ENCODE measurements at places on chromosomes 5 and 9.

DNA sequence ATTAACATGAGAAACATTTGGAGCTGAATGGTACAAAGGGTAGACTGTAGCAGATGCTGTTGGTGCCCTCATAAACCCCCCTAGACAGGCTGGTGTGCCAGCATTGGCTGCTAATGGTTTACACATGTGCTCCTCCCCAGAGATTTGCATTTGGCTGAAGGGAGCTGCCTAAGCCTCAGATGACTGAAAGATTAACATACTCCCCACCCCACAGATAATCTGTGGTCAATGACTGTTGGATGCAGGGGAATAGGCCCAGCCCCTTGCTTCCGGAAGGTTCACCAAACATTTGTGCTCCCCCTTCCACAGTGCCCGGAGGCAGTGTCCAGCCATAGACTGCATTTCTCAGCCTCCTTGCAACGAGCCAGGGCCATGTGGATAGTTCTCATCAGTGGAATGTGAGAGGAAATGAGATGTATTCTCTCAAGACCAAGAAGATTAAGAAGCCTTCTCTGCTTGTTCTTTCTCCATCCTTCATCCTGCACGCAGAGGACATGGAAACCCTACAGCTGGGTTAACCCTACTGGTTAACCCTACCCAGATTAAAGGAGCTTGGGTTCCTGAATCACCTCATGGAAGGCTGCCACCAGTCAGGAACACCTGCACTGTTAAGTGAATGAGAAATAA is 79.6 kb downstream of the PHAX start:
- DNase-seq = no peak

DNA sequence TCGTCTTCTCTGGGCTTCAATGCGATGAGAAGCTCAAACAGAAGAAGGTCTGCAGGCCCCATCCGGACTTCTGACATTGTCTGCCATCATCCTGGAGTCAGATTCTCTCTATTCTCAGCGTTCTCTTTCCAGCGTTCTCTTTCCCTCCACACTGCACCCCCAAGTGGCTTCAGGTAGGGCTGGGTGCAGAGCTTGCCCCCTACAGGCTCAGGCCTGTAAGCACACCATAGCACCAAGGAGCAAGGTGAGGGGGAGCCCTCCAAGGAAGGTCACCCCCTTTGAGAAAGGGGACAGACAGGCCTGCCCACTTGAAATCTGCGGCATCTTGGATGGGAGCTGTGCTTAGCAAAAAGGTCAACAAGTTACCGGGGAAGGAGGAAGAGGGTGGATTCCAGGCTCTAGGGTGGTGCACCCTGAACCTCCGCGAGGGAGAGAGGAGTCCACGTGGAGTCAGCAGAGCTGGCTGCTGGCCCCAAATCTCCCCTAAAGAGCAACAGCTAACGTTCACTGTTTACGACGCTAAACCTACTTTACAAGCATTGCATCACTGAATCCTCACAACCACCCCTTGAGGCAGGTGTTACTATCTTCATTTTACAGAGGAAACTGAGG is 27.5 kb downstream of the GPX3 start:
- no peak for DNase-seq

- no peak for DNase-seq
Measured at GRCh38 chr5:88847420-88847819, 35.6 kb downstream of the MEF2C start.

GRCh38 chr5:113742639-113743038 is 229.1 kb downstream of the YTHDC2 start:
- DNase-seq = no peak

DNA sequence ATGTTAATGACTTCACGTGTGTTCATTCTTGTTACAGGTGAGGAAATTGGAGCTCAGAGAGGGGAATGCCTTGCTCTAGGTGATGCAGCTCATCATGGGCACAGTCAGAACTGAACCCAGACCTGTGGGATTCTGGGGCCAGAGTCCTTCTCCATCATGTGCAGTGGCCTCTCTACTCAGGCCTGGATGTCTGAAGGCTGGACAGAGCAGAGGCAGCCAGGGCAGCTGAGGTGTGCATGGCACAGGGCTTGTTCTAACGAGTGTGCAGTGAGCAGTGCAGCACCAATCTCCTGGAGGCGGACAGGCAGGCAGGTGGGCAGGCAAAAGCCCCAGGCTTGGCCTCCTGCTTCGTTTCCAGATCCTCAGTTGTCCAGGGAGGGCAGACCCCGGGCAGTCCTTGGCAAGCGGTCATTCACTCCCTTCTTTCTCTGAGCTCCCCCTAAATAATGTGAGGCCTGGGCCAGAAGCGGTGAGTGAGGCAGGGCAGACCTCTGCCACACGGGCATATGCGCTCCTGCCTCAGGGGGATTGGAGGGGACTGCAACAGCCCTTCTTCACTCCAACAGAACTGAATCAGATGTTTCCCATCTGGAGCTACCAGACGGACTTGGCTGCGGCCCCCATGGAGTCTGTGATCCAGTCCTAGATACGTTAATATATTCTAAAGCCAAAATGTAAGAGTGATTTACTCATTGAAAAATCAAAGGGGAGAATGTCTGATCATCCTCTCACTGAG is 68.7 kb upstream of the FSTL4 start:
- no peak for DNase-seq

GRCh38 chr5:83475391-83475863 is 3.9 kb downstream of the VCAN start:
- DNase-seq = no peak

GRCh38 chr9:134041649-134041962 is 16.3 kb downstream of the BRD3OS start:
- DNase-seq = no peak

DNA sequence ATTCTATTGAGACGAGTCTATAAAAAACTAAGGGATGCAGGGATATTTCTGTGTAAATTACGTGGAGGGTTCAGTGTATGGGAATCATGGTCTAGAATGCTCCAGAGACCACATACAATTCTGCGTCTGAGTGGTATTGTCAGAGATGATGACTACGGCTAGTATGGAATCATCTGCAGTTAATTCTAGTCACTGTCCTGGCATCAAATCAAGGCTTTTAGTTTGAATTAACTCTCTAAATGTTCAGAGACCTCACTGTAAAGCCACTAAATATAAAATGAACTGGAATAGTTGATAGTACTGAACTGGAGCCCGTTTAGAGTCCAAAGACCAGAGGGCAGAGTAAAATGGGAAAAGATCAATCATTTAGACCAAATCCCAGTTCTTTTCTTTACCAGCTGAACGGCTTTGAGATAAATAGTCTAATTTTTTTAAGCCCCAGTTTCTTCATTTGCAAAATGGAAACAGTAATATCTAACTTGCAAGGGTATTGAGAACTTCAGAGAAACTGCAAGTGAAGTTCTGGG is 599.8 kb downstream of the EBF1 start:
- no peak for DNase-seq

DNA sequence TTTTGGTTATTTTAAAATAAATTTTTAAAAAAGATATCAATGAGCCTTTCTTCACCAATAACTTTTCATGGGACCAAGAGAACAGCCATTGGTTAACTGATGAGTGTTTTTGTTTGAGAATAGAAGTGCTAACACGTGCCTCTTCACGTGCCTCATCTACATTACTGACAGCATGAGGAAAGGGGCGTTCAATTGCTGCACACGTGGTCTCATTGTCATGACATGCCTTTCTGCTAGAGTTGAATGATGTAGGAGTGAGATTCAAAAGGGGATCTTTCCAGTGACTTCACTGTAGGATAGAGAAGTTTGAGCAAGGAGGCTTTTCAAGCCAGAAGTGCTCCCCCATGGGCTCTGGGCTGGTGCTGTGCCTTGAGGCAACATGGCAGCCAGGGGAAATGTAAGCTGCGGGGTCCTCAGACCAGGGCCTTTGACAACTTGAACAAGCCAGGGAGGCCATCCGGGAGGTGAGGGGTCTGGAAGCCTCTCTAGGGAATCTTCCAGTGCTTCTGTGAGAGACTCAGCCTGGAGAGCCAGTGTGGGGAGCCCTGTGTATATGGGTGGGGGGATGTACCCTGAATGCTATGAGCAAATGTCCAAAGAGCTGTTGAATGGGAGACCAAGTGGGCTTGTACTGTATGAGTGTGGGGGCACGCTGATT is 51.2 kb upstream of the FSTL4 start:
- no peak for DNase-seq

GRCh38 chr9:89386797-89387196 is 68.5 kb downstream of the SECISBP2 start:
- DNase-seq = no peak

- no peak for DNase-seq
Measured at GRCh38 chr5:179128976-179129375, 68.8 kb downstream of the ZNF354C start.

- no peak for DNase-seq
Measured at GRCh38 chr9:24398466-24398865, 147.2 kb downstream of the IZUMO3 start.

DNA sequence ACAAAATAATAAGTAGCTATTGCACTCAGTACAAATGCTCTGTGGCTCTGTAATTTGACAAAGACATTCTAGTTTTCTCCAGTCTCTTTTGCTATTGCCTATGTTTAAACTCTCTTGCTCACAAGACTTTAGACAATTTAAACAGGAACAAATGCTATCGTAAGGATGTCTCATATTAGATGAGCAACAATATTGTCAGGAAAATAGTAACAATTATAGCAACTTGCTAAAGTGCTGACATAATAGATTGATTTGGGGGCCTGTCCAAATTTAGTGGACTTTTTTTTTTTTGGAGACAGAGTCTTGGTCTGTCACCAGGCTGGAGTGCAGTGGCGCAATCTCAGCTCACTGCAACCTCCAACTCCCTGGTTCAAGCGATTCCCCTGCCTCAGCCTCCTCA is 11.8 kb downstream of the KIF2A start:
- no peak for DNase-seq

DNA sequence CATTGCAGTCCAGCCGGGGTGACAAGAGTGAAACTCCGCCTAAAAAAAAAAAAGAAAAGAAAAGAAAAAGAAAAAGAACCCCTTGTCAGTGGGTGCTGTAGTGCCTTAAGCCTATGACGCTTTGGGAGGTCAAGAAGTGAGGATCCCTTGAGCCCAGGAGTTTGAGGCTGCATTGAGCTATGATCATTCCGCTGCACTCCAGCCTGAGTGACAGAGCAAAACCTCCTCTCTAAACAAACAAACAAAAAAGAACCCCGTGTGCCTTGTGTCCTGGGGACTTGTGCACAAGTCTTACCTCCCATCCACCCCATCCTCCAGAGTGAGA is 33.5 kb upstream of the STXBP1 start:
- no peak for DNase-seq

- no peak for DNase-seq
Measured at GRCh38 chr5:14155075-14155474, 11.9 kb downstream of the TRIO start.

GRCh38 chr9:89873801-89874200 is 269.0 kb downstream of the GADD45G start:
- no peak for DNase-seq

- peak; percentile 63 for DNase-seq
Measured at GRCh38 chr5:132776131-132776937, 705 bp downstream of the SEPTIN8 start.

DNA sequence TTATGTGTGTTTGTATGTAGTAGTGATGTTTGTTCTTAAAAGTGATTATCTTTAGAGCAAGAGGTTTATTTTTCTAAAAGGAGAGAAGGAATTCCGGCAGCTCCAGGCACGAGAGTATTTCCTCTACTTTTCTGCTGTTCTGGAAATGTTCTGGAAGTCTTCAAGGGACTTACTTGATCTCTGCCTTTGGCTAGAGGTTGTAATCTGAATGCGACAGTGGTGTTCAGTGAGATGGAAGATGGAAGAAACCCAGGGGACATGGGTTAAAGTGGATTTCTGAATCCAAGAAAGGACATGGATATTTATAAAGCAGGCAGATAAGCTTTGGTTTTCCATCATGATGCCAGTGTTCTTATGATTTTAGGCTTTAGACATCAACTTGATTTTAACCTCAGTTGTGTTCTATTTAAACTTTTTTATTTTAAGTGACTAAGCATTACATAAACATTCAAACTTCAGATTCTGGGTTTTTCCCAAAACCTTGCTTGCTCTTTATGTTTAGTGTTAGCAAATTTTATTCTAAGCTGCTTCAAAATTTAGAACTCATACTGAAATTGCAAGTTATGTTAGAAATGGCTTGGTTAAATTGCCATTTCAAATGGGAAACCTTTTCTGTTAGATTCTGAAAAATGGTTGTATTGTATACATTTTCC is 3.6 kb downstream of the GPR21 start:
- no peak for DNase-seq

GRCh38 chr9:2486988-2487387 is 134.6 kb upstream of the VLDLR start:
- DNase-seq = no peak

DNA sequence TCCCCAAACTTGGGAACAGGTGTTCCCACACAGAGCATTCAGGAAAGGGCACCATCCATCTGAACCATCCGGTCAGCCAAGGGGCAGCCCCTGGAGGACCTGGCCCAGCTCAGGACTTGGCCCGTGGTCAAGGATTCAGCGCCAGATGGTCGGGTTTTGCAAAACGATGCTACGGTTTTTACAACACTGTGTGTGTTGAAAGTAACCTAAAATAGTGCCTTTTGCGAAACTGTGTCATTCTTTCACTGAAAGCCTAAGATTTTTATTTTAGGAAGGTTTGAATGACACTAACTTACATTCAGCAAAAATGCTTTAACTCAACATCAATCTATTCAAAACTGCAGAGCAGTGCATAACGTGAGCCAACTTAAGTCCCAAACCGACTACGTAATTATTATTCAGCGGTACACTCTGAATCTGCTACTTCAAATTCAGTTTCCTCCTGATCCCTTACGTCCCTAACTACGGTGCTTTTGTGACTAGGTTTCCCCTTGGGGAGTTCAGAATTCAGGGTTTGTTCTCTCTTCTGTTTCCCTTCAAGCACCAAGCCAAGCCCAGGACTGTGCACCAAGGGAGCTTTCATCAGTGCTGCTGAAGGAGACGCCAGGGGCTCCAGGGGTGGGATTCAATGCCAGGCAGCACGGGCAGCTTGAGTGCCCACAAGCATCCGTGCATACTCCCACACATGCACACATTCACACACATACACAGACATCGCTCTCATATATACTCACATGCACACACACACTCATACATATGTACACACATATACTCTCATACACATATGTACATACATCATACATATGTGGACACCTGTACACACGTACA is 25.8 kb downstream of the LPCAT1 start:
- DNase-seq = no peak

GRCh38 chr5:133420440-133421301 is 191.7 kb downstream of the FSTL4 start:
- no peak for DNase-seq

GRCh38 chr9:106799152-106799551 is 63.8 kb upstream of the ZNF462 start:
- no peak for DNase-seq

GRCh38 chr5:113776168-113776567 is 262.7 kb downstream of the YTHDC2 start:
- no peak for DNase-seq

- DNase-seq = no peak
Measured at GRCh38 chr5:149572576-149573231, 8.6 kb upstream of the ARHGEF37 start.

- no peak for DNase-seq
Measured at GRCh38 chr9:23766613-23767012, 59.4 kb downstream of the ELAVL2 start.

DNA sequence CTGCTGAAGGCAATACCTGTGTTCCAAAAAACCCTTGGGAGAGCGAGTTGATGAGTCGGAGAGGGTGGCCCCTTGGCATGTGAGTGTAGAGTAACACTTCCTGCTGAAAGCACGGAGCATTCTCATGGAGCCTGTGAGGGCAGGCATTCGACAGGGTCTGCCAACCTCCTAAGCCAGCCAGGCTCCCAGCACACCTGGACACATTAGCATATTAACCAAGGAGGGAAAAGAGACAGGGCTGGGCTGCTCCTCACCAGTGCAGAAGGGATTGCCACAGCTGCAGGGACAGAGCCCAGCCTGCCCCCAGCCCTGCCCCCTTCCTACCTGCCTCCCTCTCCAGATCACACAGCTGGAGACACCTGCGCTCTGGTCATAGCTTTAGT is 46.4 kb upstream of the SEMA4D start:
- DNase-seq = no peak
